ENCODE measurements at places on chromosomes 4 and X. TPM values are rescaled to one million over a fixed set of nuclear protein-coding genes. Genes with fewer than 3 reads are reported as not detected.

The PDE6B gene
- total RNA-seq, result not detected

The BCORL1 gene
- 3.2 TPM for total RNA-seq

The SLC25A43 gene
- total RNA-seq, result 8.4 TPM

DNA sequence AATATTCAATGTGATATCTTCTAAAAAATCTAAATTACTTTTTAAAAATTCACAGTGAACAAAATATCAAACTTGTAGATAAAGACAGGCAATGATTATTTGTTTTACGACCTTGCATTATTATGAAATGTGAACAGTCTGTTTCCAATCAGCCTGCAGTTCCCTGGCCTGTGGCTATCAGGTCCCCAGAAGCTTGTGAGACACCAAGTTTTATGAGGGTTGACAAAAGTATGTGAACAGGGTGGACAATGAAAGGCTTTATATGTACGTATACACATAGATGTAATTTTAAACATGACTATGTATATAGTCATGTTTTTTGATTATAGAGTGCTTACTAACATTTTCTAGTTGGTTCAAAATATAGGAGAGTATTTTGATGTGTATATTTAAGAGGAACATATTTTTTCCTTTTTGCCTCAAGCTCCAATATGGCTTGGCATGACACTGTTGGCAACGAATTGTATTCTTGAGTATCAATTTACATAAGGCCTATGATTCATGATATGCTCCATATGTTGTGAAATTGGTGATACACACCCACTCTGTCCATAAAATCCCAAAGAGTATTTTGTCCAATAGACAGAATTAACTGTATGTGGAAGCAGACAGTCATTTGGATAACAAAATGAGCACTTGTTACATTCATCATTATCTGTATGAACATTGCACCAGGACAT, 55.7 kb downstream of the BTC start:
- no peak for DNase-seq

- DNase-seq, result no peak
Measured at GRCh38 chr4:57023104-57023503, 44.4 kb downstream of the POLR2B start.

GRCh38 chr4:180695851-180696250, 1547.4 kb upstream of the TENM3 start:
- no peak for DNase-seq

DNA sequence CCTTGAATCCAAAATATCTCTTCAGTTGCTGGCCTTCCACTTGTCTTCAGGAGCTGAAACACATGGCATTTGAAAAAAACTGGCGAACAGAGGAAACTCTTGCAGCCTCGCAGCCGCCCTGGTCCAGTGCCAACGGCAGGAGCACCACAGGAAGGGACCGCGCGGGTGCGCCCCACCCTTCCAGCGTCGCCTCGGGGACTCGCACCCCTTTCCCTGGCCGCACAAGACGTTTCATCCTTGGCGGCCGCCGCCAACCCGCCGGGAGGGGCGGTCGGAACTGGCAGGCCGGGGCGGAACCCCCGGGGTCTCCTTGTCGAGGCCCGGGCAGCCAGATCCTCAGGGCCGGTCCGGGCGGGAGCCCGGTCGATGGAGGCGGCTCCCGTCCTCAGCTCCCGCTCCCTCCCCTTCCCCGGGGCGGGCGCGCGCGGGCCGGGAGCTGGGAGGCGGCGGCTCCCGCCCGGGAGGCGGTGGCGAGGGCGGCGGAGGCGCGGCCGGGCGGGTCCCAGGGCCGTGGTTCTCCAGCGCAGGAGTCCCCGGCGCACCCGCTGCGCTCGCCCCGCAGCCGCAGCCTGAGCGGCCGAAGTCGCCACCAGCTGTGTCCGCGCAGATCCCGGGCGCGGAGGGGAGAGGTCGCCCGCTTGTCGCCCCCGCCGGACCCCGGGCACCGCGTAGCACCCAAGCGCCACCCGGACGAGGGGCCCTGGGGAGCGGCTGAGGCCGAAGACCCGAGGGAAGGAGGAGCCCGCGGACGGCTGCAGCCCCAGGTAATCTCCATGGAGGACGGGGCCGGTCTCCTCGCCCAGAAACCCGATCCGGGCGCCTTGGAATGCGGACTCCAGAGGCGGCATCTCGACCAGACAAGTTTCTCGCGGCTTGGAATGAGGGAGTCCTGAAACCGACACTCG, 886 bp upstream of the NDST3 start:
- DNase-seq, result peak; percentile 69

- DNase-seq, result no peak
Measured at GRCh38 chrX:72060196-72060920, 71.4 kb downstream of the RTL5 start.

GRCh38 chr4:119653990-119654389, 25.4 kb upstream of the PDE5A start:
- no peak for DNase-seq
